Activated naive CD4-positive, alpha-beta T cell treated with anti-CD3 and anti-CD28 coated beads, Interleukin-2, amount 50 U/mL, for 72 hours (primary cell): ENCODE measurements at places on chromosomes 13 and 19. TPM values are rescaled to one million over a fixed set of nuclear protein-coding genes. Genes with fewer than 3 reads are reported as not detected.

DNA sequence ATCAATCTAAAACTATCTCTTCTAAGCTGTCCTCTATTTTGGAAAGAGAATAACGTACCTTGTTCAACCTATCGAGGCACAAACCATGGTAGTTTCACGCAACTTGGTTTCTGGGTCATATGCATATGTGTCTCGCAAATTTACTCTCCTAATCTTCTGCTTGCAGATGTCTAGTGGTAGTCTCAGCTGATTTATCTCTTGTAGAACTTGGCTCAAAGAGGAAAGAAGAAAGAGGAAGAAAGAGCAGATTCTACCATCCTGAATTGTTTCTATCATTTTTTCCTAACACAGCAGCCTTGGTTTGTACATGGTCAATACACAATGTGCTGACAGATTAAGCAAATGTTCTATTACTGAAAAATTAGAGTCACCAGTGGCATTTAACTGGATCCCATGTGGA is 282.3 kb downstream of the SPRY2 start:
- no peak for DNase-seq

DNA sequence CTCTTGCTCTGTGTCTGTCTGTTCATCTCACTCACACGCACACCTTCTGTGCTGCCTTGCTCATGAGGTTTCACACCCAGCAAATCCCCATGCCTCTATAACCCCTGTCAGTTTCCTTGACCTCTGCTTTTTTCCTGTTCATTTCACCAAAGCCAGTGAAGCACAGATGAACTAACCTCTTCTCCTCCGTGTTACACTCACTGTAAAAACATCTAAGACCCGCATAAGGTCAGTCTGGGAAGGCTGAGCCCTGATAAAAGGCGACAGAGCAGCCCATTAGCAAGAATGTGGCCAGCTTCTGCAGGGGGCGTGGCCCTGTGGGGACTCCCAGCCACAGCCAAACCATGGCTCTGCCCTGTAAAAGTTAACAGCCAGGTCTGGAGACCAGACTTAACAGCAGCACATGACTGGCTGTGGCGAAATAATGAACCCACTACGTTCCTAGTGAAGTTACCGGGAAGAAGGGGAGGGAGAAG is 42.8 kb upstream of the NPAS1 start:
- DNase-seq = no peak

DNA sequence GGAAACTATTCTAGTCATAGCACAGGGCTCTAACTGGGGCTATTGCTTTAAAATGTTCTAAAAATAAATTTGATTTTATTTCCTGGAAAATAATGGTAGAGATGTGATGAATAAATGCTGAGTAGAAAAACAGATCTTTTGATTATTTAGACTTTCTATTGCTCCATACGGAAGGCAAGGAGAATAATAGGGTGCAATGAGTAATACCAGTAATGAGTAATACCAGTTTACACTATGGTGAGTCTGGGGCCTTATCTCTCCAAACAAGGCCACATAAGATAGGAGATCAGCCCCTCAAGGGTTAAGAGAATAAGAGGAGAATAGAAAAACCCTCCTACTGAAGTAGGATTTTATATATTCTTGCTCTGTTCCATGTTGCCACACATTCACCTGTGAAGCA is 390.4 kb downstream of the KLF5 start:
- no peak for DNase-seq

GRCh38 chr13:76378767-76379166 is 507.4 kb downstream of the KCTD12 start:
- DNase-seq = no peak

Gene PSG2
- not detected for total RNA-seq

Gene RAB3A
- total RNA-seq = 9.8 TPM

Gene ZNF579
- total RNA-seq = 8.7 TPM

DNA sequence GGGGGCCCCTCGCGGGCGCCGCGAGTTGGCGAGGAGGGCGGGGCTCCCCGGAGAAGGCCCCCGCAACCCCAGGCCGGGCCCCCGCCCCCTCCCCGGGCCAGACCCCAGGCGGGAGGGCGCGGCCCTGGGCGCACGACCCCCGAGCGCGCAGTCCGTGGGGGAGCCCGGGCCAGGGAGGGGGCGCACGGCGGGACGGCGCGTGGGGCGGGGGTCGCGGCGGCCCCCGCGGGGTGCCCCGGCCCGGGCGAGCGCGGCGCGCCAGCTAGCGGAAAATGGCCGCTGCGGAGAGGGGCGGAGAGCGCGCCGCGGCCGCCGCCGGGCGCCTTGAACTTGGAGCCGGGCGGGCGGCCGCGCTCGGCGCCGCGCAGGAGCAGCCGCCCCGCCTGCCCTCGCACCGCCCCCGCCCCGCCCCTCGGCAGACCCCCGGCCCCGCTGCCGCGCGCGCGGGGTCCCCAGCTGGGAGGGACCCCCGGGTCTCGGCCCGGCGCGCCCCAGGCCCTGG is 6.4 kb upstream of the NFIC start:
- DNase-seq = no peak

DNA sequence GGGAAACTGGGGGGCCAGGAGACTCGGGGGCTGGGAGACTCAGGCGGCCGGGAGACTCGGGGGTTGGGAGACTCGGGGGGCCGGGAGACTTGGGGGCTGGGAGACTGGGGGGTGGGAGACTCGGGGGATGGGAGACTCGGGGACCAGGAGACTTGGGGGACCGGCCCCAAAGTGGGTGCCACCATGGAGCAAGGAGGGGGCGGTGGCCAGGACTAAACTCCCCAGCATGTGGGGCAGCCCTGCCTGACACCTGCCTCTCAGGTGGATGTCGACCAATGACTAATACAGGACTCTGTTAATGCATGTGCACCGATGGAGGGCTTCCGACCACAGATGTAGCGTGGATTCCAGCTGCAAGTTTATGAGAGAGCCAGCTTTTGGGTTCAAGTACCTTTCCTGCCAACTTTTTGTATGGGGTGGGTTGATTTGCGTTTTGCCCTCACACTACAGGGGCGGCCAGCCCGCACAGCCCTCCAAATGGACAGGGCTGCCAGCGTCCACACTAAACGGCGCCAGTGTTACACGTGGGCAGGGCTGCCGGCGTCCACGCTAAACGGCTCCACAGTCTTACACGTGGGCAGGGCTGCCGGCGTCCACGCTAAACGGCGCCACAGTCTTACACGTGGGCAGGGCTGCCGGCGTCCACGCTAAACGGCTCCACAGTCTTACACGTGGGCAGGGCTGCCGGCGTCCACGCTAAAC is 62.2 kb downstream of the RASA3 start:
- DNase-seq = no peak

GRCh38 chr13:110503037-110503901 is 58.3 kb downstream of the RAB20 start:
- no peak for DNase-seq

GRCh38 chr19:18109341-18109732 is 11.8 kb downstream of the MAST3 start:
- no peak for DNase-seq

GRCh38 chr13:96769874-96770273 is 224.4 kb downstream of the OXGR1 start:
- no peak for DNase-seq

Gene LACC1
- total RNA-seq = 3.7 TPM

DNA sequence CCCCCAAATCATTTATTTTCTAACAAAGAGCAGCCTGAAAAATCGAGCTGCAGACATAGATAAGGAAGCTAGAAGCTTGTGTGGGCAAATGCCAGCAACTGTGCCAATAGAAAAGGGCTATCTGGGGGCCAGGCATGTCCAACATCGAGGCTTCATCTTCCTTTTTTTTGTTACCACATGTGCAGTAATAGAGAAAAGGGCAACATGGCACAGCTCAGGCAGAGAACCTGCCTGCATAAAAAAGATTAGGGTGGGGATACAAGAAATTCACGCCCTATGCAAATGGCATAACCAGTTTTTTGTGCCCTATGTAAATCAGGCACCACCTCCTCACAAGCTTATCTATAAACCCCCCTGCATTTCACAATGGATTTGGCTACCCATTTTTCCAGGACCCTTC is 60.4 kb upstream of the ABCC4 start:
- DNase-seq = no peak
